Peyer's patch (tissue), 4 donors: ENCODE measurements at places on chromosomes 3 and 15.
A peak's percentile ranks its signal among the peaks of the same experiment; 100 is the strongest.

GRCh38 chr3:141328286-141329166, 39.8 kb upstream of the ZBTB38 start:
- H3K36me3 ChIP-seq = no peaks in the 10 kb centered on the region
- no peak overlapping the region for H3K27ac ChIP-seq
- DNase-seq = no peak
- peaks cover 31% of the 10 kb centered on the region for H3K4me1 ChIP-seq

GRCh38 chr3:115077501-115078250, 69.4 kb downstream of the ZBTB20 start:
- H3K4me3 ChIP-seq = no peak overlapping the region
- DNase-seq = no peak
- H3K36me3 ChIP-seq = no peaks in the 10 kb centered on the region
- peaks cover 4% of the 10 kb centered on the region for H3K4me1 ChIP-seq
- no peak overlapping the region for H3K27ac ChIP-seq
- H3K27me3 ChIP-seq = no peaks in the 10 kb centered on the region

- no peak overlapping the region for H3K4me3 ChIP-seq
- H3K36me3 ChIP-seq = no peaks in the 10 kb centered on the region
- H3K4me1 ChIP-seq = no peaks in the 10 kb centered on the region
These were observed 116.5 kb upstream of the SLC2A2 start for GRCh38 chr3:171142985-171143384.

DNA sequence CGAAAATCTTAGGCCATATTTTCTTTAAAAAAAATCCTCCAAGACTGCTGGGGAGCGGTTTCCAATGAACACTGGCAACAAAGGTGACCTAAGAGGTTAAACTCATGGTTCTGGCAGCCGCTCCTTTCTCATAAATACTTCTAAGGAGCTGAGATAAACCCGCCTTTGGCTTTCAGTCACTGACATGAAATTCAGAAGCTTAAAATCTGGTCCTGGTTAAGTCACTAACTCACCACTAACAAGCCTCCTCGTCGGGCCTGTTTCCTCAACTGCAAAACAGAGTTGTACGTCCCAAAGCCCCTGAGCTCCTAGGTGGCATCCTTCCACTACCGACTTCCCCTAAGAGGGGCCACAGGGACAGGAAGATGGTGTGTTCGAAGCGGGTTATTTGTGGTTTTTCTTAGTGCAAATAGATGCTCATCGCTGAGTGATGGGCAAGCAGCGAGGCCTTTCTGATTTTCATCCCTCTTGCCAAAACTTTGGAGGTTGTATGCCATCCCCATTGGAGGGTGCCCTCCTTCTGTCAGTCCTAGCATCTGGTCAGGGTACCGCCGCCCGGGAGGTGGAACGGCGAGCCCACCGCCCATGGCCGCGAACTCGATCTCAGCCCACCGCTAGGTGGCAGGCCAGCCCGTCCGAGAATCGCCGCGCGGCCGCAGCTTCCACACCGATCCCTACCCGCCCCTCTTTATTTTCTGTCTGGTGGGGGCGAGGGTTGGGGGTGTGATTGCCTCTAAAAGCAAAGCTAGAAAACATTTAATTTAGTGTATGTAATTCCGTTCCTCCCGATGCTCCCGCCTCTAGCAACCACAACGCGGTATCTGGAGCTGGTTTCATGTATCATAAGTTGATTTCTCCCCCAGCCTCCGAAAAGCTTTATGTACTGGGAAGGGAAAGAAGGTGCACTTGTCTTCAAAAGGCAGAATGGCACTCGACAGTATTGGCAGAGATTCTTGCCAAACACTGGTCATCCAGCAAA, 4.6 kb downstream of the BCL6 start:
- H3K27me3 ChIP-seq = no peaks in the 10 kb centered on the region
- H3K27ac ChIP-seq = peak overlapping the region; percentile 91
- no peaks in the 10 kb centered on the region for H3K36me3 ChIP-seq
- DNase-seq = peak; percentile 84
- peak overlapping the region; percentile 57 for H3K4me3 ChIP-seq
- H3K4me1 ChIP-seq = no peaks in the 10 kb centered on the region

DNA sequence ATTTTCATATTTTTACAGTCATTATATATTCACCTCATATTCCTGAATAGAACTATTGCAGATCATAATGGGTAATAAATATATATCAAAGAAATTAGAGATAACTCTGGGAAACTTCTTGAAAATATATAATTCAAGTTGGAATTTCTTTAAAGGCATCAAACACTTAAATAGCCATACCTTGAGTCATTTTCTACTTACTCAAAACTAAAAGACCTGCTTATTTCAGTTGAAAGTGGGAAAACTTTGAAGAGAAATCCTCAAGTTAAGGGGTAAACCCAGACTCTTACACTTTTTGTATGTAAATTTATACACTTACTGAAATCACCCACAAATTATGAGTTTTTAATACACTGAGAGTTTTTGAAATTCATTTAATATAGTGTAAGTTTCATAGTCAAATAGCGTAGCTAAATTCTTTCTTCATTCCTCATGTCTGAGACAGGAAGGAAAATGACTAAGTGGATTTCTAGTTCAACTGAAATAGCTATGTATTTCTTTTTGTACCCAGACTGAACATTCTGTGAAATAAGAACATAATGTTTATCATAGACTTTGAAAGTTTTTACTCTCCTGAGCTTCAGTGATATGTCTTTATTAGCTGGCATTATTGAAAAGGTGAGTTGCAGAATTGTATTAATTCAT, 4.6 kb upstream of the ALCAM start:
- no peak for DNase-seq
- H3K4me3 ChIP-seq = no peak overlapping the region
- H3K4me1 ChIP-seq = no peaks in the 10 kb centered on the region
- H3K36me3 ChIP-seq = no peaks in the 10 kb centered on the region
- no peaks in the 10 kb centered on the region for H3K27me3 ChIP-seq

- H3K4me1 ChIP-seq = no peaks in the 10 kb centered on the region
- no peak for DNase-seq
- no peaks in the 10 kb centered on the region for H3K27me3 ChIP-seq
- H3K4me3 ChIP-seq = no peak overlapping the region
- no peaks in the 10 kb centered on the region for H3K36me3 ChIP-seq
These were observed 298.8 kb upstream of the UMPS start for GRCh38 chr3:124431331-124431994.

- H3K27me3 ChIP-seq = no peaks in the 10 kb centered on the region
- H3K36me3 ChIP-seq = no peaks in the 10 kb centered on the region
- H3K27ac ChIP-seq = no peak overlapping the region
- H3K4me1 ChIP-seq = no peaks in the 10 kb centered on the region
- no peak overlapping the region for H3K4me3 ChIP-seq
- no peak for DNase-seq
These were observed 13.6 kb downstream of the IGDCC4 start for GRCh38 chr15:65409036-65409631.

- no peak for DNase-seq
- no peak overlapping the region for H3K27ac ChIP-seq
- no peak overlapping the region for H3K4me3 ChIP-seq
- H3K27me3 ChIP-seq = no peaks in the 10 kb centered on the region
These were observed 91.6 kb upstream of the KLHL25 start for GRCh38 chr15:85886309-85886811.

DNA sequence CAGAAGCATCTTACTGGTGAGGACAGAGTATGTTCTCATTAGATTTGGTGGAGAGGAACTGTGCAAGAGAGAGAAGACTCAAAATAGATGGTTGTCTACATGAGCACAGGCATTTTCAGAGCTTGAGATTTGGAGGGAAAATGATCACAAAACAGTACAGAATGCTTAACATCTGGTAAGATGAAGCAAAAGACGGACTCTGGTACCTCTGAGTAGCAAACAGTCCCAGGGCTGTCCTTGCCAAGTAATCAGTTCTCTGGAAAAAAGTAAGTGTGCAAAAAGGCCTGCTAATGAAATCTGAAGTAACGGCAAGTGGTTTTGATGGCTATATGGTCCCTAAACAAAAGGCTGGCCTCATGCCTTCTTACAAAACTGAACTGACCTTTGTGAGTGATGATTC, 414.2 kb downstream of the CNTN4 start:
- no peak overlapping the region for H3K4me3 ChIP-seq
- DNase-seq = no peak
- H3K36me3 ChIP-seq = no peaks in the 10 kb centered on the region
- no peaks in the 10 kb centered on the region for H3K27me3 ChIP-seq

DNA sequence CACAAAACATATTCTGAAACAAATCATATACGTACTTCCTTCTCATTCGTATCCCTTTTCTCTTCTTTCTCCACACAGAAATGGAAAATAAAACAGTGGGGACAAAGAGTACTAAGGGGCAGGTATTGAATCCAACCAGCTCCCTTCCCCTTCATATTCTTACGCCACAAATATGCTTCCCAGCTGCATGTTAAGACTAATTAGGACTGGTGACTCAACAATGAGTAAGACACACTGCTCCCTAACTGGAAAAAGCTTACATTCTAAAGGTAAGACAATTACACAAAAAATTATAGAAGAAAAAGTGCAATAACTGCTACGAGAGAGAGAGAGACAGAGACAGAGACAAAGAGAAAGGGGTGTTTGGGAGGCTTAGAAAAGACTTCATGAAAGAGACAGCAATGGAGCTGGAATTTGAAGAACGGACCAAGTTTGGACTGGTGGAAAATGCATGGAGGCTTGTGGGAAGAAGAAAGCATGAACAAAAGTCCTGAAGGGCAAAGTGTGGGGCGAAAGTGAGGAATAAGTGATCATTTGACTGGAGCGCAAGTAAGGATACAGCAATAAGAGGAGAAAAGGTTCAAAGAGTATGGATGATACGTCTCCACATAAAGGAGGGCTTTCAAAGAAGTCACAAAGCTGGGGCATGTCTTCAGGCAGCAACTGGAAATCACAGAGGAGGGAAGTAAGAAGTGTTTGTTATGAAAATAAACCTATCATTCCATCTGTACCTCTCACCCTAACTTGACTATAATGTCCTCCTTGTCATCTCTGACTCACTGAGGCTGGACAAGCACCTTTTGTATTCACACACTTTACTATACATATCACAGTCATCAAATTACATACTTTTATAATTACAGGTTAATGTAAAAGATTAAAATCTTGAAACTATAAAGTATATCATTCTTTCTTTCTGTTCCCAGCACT, 49.2 kb downstream of the RYK start:
- no peak overlapping the region for H3K27ac ChIP-seq
- H3K27me3 ChIP-seq = no peaks in the 10 kb centered on the region
- H3K4me3 ChIP-seq = no peak overlapping the region
- H3K4me1 ChIP-seq = no peaks in the 10 kb centered on the region
- no peak for DNase-seq

DNA sequence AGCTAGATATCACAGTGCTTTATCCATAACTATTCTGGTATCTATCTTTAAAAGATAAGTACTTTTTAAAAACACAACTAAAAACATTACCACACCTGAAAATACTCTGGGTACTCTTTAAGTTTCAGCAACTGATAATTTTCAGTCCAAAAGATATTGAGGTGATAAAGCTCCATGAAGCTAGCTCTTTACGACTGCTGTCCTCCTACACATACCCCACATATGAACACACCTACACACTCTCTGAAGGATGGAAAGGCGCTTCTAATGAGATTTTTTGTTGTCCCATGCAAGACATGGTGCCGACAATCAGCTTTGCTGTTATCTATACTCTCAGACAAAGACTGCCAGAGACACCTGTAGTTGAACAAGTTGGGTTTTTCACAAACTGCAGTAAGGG, 19.1 kb upstream of the TM4SF4 start:
- no peak overlapping the region for H3K4me3 ChIP-seq
- DNase-seq = no peak
- H3K27me3 ChIP-seq = no peaks in the 10 kb centered on the region
- no peaks in the 10 kb centered on the region for H3K36me3 ChIP-seq

- H3K4me1 ChIP-seq = peaks cover 21% of the 10 kb centered on the region
- DNase-seq = no peak
- no peaks in the 10 kb centered on the region for H3K36me3 ChIP-seq
- no peak overlapping the region for H3K27ac ChIP-seq
These were observed 50.5 kb downstream of the IGF1R start for GRCh38 chr15:98698792-98699191.

- DNase-seq = no peak
- H3K4me1 ChIP-seq = no peaks in the 10 kb centered on the region
- no peaks in the 10 kb centered on the region for H3K36me3 ChIP-seq
- no peak overlapping the region for H3K4me3 ChIP-seq
- no peak overlapping the region for H3K27ac ChIP-seq
- H3K27me3 ChIP-seq = no peaks in the 10 kb centered on the region
These were observed 79.0 kb downstream of the REC114 start for GRCh38 chr15:73522011-73522410.

DNA sequence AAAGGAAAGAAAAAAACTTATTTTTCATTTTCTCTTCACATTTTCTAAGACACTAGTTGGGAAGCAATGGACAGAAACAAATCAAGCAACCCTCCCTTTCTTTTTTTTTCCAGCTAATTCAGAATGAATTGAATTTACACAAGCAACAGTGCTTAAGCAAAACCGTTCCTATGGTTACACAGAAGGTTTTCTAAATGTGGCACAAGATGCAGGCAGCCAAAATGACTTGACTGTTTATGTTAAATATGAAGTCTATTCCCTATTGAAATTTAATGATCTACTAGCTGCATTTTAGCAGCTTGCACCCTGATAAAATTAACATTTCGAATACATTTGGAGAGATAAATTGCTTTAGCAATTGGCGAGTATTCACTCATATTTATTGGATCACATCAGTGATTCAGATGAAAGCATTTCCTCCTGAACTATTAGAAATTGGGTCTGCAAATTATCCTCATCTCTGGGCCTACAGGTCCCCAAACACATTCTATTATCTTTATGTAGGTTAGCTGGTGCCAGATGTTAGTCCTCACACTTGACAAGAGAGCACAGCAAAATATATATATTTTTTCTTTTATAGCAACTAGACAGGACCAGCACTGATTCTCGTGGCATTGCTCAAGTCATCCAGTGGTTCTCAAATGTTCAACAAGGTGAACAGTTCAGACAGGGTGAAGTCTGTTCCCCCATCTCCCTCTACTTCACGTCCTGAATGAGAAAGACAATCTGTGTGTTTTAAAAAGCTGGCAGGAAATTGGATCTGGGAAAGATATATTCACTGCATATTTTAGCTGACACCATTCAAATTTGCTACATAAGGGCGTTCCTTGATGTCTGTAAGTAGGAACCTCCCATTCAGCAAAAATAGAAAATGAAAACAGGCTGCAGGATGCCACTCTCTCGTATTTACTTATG, 463.6 kb upstream of the KCNMB2 start:
- no peak overlapping the region for H3K4me3 ChIP-seq
- H3K4me1 ChIP-seq = no peaks in the 10 kb centered on the region
- no peaks in the 10 kb centered on the region for H3K27me3 ChIP-seq
- DNase-seq = no peak
- no peak overlapping the region for H3K27ac ChIP-seq
